ENCODE measurements at places on chromosomes 6 and 20. TPM values are rescaled to one million over a fixed set of nuclear protein-coding genes. Genes with fewer than 3 reads are reported as not detected.

DNA sequence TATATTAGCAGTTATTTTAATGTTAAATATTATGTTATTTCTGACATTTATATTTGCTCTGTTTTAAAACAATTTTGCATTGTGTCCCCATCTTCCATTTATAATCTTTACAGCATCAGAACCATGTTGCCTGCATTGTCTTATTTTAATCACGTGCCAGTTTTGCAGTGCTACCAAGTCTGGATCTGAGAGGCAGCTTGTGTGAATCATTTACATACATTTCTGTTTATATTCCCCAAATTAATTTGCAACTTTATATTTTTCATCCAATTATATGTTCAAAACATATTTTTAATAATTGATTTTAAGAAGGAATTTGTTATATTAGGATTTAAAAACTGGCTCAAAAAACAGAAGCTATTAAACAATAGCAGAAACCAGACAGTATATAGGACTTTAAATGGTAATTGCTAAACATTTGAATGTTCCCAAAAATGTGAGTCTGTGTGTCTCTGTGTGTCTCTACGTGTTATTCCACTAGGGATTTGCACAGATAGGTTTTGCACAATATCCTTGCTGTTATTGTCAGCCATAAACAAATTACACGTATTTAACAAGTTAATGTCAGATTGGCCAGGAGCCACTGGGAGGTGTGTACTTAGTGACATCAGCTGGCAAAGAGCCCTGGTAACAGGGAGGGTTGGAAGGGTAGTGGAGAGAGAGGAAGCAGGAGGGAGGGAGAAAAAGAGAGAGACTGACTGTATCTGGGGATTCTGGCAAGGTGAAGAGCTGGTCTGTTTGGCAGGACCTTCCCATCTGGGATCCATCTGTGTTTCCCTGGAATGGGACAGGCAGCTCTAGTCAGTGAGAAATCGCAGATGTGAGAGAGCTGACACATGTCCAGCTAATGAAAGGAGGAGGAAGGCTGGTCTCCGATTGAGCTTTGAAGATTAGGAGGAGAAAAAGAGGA is 72.1 kb downstream of the CBFA2T2 start:
- peak; percentile 86 for DNase-seq

The BAG2 gene
- total RNA-seq = 12.1 TPM

DNA sequence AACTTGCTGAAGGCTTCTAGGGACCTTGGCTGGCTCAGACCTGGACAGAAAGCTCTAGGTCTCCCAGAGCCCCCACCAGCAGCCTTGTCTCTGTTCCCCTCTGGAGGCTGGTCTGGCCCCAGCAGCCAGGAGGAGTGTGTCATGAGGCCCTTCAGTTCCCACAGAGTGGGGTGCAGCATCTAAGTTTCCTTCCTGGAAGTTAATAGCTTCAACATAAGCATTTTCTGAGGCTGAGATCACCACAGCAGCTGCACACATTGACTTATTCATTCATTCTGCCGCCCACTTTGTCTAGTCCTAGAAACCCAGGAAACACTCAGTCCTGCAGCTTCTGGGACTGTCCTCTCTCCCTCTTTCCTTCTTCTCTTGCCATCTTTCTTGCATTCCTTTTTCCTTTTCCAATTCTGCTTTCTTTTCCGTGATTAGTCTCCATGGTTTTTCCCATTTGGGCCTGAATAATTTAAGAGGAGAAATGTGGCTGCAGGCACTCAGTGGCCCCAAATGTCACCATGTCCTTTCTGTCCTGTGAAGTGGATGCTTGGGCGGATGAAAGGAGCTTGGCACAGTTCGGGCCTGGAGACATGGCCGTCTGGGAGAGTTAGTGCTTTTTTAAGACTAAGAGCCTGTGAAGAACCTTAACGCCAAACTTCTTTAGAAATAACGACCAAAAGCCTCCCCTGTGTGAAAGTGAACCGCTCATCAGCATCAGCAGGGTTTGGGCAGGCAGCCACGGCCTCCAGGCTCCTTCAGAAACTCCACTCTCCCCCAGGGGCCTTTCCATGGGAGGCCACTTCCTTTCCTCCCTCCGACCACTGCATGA is 31.0 kb upstream of the PCMTD2 start:
- DNase-seq = no peak

DNA sequence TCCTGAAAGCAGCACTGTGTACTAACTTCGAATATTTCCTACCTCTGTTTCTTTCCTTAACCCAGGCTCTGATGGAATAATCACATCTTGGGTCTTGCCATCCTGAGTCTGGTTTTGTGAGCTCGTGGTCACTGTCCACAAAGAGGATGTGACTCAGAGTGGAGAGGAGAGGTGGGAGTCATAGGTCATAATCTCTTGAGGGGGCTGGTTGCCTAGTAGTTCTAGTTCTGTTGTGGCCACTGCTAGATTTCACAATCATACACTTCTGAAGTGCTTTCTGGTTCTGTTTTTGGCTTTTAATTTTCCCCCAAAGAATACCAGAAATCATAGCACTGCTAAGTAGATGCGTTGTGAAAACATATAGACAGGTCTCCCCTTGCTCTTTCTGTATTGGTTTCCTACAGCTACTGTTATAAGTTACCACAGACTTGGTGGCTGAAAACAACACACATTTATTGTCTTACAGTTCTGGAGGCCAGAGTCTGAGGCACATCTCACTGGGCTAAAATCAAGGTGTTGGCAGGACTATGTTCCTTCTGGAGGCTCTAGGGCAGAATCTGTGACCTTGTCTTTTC is 102.8 kb downstream of the NRSN1 start:
- DNase-seq = no peak

DNA sequence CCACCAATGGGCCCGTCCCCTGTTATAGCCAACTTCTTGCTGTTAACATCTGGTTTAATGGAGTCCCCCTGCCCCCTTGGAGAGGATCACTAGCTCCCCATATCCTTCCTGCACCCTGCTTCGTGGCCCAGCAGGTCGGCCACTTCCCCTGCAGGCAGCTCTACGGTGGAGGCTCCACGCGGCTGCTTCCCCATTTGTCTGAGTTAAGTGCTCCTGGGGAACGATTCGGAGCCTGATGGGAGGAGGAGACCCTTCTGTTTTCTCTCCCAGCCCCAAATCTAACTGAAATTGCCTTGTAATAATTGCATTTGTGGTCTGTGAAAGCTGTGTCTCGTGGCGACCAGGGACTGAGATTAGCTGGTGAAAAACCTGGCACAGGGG is 74.6 kb downstream of the SULF2 start:
- DNase-seq = no peak

The THBS2 gene
- total RNA-seq = not detected

The WFDC2 gene
- total RNA-seq = 295 TPM

DNA sequence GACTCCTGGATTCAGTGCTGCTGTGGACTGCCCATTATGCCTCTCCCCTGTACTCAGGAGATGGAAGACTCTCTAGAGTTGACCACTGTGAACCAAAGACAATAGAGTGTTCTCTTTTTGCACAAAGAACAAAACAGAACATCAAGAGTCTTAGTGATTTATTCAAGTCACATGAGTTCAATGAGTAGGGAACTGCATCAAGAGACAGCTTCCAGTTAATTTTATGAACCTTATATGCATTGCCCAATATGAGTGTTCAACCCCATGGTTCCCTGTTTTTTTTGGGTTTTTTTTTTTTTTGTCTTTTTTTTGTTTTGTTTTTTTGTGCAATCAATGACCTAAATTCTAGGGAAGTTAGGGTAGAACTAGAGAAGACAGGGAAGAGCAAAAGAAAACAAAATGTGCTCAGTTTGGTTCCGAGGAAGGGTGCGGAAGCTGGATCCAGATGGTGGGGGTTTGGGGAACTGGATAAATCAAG is 224.3 kb downstream of the MAFB start:
- DNase-seq = no peak

DNA sequence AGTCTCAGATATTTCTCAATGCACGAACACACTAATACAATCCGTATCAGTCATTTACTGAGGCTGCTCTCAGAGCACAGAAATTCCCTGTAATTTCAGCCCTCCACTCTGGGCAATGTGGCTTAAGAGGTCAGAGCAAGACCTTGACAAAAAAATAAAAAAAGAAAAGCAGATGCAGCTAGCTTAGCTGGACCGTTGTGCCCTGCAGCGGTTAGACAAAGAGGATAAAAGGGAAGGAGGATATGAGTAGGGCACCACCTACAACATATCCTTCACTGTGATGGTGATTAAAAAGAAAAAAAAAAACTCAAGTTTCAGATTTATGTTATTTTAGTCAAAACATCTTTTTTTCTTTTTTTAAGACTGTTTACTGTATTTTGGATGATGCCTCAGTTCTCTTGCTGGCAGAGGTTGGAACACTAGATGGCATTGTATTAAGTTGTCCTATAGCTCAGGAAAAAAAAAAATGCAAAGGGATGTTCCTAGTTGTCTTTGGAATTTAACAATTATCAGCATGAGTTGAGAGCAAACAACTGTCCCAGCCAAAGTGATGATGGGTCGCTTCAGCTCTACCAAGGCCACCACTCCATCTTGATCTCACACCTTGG is 59.9 kb downstream of the ANKEF1 start:
- no peak for DNase-seq

GRCh38 chr6:66986940-66987339 is 1279.9 kb upstream of the EYS start:
- DNase-seq = no peak

DNA sequence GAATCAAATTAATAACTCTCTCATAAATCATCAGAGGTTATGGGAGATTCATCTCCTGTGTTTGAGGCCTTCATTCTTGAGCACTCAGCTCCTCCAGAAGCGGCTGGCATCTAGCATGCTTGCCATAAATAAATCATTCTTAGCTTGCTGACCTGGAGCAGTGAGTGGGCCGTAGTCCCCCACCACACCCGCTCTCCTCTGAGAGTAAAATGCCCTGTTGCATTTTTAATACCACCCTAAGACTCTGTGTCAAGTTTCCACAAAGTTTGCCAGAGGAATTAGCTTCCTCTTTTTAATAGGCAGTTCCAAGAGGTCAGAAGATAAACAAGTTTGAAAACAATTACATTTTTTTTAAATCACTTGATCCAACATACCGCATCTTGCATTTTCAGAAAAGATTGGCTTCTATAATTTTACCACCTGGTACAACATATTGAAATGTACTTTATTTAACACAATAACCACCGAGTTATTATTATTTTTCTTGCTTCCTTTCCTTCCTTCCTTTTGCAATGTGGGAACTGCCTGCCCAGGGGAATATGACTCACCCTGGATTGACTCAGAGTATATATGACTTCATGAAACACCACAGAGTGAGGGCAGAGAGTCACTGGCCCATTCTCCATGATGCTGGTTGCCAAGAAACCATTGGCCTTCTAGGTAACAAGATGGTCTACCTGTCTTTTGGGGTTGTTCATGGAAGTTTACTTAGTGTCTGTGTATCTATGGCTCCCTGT is 29.4 kb upstream of the CLIC5 start:
- DNase-seq = peak; percentile 54

DNA sequence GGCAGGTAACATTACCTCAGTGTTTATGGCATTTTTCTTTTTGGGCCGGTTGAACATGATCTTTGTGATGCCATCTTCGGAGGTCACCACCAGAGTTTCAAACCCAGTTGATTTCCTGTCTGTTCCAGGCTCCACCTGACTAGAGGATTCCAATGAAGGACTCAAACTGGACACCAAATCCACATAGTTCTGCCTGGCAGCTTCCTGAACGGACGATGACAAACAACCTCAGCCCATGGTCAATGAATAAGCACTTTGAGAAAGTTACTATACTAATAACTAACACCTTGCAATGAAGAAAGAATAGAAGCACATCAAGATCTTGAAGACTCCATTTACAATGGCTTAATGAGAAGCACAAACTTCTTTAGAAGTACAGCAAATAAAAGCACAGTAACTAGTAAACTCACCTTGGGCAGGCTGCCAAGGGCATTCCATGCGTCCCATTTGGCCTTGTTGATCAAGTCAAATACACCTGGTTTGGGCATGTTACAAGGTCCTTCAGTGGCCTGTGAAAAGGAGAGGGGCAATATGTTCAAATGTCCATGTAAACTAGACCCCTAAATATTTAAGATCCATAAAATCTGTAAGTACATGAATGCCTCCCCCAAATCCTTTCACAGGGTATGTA is 4.9 kb downstream of the ECI2 start:
- DNase-seq = no peak

The HNF4A gene
- 41.1 TPM for total RNA-seq

DNA sequence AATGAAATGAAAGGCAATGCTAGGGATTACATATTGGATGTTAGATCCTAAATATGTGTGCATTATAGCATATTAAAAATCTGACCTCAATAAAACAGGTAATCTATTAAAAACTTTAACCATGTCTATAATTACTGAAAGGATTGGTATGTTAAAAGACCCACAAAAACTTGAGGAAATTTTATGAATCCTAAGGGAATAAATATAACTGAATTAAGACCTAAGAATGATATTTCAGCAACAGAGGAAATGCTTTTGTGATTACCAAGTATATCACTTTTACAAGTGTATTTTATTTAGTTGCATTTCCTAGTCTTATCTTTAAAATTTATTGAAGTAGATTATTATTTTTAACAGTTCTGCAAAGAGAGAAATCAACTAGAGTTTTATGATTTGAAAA is 571.5 kb downstream of the HDGFL1 start:
- DNase-seq = no peak

GRCh38 chr6:121460170-121460569 is 24.7 kb downstream of the GJA1 start:
- DNase-seq = no peak

The SLPI gene
- 446 TPM for total RNA-seq

GRCh38 chr6:101290346-101290745 is 103.2 kb upstream of the GRIK2 start:
- DNase-seq = no peak
